ENCODE measurements at places on chromosomes 7 and 10.

GRCh38 chr10:113454341-113455061, 98.4 kb upstream of the HABP2 start:
- no peak for DNase-seq

GRCh38 chr10:100586959-100587358, 51.2 kb downstream of the HIF1AN start:
- DNase-seq = no peak

DNA sequence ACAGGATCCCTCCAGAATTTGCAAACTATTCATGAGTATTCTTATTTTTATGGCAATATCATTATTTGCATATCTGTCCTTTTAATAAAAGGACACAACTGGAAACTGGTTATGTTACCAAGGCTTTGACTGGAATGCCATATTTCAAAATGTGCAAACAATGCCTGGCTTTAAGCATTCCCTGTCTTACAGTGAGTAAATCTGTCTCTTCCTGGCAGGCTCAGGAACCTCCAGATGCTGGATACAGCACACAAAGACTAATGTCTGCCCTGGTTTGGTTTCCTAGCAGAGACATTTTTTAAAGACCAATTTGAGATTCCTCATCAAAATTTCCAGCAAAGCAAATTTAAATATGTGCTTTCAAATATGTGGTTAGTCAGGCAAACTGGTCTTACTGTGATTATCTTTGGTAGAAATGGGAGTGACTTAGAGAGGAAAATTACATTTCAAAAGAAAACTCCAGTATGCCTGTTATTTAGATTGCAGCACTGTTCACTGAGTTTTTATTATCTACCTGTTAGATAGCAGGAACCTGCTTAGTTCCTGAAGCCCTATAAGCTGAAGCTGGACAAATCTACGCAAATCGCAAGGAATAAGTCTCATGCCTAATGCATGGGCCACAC, 31.3 kb downstream of the RNF216 start:
- no peak for DNase-seq

GRCh38 chr10:74906611-74907198, 80.3 kb downstream of the KAT6B start:
- DNase-seq = no peak

GRCh38 chr10:48364659-48365405, 58.4 kb downstream of the MAPK8 start:
- no peak for DNase-seq

- no peak for DNase-seq
Observed at GRCh38 chr10:127600479-127600878, 51.4 kb downstream of the NPS start.

DNA sequence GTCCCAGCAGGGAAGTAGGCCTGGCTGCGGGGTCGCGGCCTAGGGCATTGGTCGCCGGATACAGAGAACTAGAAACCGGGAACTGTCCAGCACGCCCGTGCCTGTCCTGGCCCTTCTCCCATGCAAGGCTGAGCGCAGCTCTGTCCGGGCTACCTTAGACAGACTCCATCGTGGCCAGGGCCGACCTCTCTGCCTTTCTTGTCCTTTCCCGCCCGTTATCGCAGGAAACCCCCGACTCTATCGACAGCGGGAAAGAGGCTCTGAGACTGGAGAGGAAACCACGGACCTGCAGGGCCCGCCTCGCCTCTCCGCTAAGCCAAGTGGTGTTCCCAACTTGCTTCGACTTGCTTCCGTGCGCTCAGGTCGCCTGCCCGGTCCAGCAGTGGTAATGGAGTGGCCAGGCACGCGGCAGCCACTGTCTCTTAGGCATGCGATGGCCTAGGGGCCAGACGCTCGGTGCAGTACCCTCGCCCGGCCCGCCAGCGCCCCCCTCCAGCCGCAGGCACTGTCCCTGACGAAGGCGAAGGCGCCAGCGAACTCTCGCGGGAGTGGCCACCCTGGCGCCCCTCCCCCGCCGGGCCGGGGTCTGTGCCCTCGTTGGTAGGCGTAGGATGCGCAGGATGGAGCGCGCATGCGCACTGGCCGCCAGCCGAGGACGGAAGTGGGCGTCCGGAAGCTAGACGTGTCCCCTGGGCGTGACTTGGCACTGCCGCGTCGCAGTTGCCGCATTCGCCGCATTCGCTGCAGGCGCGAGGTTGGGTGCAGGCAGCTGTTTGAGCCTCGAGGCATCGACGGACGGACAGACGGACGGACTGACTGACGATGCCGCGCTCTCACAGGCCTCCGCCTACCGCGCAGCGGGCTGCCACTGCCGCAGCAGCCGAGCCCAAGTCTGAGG, 54.4 kb downstream of the MCMBP start:
- DNase-seq = peak; percentile 76

All from RWPE2 (cell line).